ENCODE measurements at places on chromosomes 16 and 17. TPM values are rescaled to one million over a fixed set of nuclear protein-coding genes. Genes with fewer than 3 reads are reported as not detected.

DNA sequence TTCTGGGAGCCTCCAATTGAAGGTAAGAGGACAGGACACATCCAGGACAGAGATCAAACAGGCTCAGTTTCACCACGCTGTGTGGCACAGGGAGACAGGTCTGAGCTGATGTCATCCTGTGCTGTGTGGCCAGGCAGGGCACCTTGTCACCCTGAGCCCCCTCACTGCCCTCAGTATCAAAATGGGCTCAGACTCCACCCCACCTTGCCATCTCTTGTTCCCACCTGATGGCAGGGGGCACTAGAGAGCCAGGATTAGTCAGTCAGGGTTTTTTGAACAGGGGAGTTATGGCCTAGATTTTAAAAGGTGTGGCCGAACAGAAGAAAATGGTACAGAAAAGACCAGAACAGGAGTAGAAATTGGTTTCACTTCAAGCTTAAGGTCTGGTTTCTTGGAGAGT, 2.6 kb downstream of the KAT2A start:
- no peak for DNase-seq

- DNase-seq = peak; percentile 83
These were observed 331.3 kb downstream of the SEC14L1 start for GRCh38 chr17:77471984-77472461.

GRCh38 chr16:58038219-58038641, 12.7 kb downstream of the MMP15 start:
- no peak for DNase-seq

DNA sequence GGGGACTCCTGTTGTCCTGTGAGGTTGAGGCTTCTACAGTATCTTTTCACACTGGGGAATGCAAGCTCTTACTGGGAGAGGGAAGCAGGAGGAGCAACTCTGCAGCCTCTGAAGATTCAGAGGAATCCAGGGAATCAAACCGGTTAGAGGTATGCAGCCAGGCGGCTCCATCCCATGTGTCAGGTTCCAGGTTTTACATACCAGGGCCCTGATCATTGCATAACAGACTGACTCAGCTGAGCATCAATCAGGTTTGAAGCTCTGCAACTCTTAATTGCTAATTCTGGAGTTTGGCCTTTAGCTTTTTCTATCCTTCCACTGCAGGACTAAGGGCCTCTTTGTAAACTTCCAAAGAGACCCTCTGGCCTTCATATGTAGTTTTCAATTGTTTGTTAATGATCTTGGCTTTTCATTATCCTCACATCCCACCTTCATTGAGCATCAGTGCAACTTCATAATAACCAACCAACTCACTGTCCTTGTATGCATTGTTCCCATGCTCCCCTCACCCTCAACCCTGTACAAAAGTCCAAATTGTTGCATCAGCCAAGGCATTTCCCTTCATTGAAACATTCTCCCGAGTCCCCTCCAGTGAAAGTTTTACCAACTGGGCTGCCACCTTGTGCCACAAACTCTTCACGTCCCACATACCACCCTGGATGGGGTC, 59.7 kb upstream of the DHX40 start:
- DNase-seq = no peak

DNA sequence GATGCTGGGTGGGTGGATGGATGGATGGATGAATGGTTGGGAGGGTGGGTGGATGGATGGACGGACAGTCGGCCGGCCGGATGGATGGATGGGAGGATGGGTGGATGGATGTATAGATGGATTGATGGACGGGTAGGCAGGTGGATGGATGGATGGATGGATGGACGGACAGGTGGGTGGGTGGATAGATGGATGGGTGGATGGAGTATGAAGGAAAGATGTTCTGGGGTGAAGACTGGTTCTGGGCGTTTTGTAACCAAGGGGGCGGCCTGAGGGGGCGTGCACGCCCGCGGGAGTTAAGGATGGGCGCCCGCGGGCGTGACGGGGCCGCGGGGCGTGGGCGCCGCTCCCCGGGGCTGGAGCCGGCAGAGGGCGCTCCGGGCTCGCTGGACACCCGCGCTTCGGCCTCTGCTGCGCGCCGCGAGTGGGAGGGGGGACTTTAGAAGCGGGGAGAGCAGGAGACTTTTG, at the start of gene NECAB2:
TSS of gene NECAB2 (plus strand) at position 407 of the 468 bp plus-strand sequence. CDS start 405 bp downstream, outside the sequence.
- peak; percentile 29 for DNase-seq

DNA sequence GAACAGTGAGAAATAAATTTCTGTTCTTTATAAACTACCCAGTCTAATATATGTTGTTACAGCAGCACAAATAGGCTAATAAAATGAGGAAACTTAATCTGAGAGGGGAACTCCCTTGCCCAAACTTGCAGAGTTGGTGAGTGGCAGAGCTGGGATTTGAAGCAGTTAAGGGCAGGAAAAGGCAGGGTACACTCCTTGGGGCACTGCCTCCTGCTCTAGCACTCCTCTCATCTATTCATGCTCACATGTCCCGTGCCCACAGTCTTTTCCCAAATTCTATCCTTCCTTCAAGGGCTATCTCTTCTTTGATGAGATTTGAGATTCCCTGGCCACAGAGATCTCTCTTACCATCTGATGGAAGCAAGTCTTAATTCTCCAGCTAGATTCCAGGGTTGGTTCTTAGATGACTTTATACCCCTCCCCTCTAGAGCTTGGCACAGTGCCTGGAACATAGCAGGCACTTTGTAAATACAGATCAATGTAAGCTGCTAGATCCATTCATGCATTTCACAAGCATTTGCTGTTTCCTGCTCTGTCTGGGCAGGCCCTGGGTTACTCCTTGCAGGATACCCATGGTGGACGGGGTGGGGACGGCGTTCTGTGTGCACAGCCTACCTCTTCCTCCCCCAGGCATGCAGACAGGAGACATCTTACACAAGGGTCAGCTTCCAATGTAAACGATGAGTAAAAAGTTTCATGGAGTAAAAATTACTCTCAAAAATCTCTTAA, 39.2 kb upstream of the ABCC12 start:
- DNase-seq = peak; percentile 3

DNA sequence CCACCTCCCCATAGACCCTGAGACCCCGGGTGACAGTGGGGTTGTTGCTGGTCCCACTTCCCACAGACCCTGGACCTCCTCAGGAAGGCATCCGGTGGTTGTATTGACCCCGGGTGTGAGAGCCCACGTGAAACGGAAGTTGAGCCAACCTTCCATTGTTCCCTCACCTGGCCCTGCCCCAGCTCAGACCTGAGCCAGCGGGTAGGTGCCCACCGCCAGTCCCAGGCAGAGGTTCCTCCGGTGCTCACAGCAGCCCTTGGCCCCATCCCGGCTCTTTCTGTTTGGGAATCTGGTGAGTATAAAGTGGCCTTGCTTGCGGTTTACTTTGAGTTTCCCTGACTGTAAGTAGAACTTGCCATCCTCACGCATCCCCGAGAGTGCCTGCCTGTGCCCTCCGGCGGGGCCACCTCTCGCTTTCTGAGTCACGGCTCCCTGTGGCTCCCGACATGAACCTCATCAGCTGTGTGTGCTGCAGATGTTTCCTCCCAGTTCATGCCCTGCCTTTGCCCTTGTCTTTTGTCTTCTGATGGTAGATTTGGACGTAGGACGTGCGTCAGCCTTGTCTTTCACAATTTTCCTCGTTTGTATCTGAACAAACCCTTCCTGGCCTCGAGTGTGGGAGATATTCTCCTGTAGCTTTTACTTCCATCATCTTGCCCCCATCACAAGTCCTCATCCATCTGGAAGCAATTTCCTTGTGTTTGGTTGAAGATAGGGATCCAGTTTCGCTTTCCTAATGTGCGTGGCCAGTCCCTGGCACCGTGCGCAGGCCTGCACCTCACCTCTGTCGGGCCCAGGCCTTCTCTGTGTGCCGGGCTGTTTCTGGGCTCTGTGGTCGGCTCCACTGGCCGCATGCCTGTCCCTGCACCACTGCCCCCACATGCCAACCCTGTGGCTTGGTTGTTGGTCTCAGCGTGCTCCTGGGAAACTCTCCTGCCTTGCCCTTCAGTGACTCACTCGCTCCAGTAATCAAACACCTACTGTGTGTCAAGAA, 76.0 kb downstream of the METRNL start:
- DNase-seq = peak; percentile 94

GRCh38 chr17:4006165-4006589, 41.9 kb upstream of the ATP2A3 start:
- no peak for DNase-seq

DNA sequence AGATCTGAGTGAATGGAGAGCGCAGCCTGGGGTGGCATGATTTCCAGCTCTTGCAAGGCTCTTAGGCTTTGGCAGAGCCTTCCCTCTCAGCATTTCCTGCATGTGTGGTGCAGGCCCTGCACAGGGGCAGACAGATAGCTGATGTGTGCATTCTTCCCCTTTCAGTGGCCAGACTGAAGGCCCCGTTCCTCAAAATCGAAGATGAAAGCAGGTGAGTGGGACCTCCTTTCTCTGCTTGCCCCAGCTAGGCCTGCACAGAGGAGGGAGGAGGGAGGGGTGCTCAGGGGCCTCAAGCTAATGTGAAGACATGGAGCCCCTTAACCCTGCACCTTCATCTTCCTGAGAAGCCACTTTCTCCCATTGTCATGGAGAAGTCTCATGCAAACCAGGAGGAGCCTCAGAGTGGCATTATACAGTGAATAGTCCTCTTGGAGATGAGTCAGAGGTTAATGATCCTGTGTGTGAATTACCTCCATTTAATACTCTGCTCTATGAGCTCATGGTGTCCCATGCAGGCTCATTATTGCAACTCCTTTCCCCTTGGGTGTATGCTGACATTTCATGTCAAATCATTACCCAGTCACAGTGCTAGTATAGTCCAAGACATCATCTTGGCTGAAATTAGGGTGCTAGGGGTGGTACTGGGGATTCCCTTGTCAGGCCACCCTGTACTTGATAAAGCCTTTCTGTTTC, 20.4 kb upstream of the ADAM11 start:
- no peak for DNase-seq

DNA sequence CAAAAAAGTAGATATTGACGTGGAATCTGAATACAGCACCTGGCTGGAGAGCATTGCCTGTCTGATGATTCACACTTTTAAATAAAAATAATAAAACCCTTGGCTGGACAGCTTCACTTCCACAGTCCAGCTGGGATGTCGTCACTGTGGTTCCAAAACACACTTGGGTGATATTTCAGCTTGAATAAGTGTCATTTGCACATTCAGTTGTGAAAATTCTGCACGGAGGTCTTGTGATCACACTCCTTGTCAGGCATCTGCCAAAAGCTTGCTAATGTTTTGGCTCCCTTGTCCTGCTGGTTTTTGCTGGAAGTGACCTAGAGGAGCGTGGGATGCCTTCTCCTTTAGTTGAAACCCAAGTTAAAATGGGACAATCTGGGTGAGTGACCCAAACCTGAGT, 60.7 kb downstream of the PCTP start:
- DNase-seq = peak; percentile 33

DNA sequence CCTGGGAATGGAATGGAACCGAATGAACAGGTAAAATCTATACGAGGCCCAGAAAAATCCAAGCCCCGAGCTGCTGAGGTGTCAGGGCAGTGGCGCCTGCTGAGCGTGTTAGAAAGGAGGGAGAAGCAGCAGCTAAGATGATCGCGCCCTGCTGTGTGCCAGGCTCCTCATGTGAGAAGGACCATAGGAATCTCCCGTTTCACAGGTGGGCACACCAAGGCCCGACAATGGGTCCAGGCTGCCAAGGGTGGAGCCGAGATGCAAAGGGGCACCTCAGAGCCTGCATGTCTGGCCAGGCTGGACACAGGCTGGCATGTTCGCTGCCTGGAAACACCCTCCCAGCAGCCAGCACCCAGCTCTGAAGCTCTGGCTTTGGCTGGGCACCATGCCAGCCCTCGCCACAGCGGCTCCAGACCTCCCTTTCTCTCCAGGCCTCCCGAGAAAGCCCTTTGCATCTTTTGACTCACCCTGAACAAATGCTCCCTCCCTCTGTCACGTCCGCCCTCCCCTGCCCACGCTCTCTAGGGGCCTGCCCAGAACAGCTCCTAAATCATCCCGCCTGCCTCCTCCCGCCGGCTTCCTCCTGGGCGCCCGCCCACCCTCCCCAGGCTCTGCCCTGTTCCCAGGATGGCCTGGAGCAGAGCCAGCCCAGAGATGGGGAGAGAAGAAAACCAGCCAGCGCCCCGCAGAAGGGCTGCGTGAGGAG, 217.8 kb upstream of the GSE1 start:
- peak; percentile 96 for DNase-seq

GRCh38 chr17:49589577-49589927, 13.9 kb downstream of the NXPH3 start:
- DNase-seq = no peak

- DNase-seq = no peak
These were observed 4.7 kb downstream of the IGSF6 start for GRCh38 chr16:21647562-21648164.

DNA sequence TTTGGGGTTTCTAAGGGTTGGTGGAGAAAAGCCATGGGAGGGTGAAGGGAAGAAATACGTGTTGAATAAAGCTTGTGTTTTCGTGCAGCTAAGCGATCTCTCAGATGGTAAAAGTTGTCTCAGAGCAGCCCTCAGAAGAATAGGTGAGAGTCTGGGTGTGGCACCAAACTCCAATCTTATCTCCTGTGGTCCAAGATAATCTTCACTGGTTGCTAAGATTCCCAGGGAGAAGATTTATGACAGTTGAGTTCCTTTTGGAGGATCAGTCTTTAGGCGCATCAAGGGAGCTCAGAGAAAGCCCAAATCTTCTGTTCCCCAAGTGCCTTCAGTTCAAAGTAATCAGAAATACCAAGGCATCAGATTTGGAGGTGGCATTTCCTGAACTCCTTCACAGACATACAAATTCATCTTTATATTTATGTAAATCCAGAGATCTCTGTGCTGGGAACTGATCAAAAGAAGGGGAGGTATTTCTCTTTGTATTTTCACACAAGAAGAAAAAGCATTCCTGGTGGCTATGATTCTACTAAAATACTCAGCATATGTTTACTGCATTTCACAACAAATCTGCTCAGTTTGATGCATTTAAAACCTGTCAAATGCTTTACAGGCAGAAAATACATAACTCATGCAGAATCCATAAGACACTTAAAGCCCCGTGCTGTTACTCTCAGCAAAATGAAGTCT, 102.9 kb downstream of the ABCC12 start:
- no peak for DNase-seq

DNA sequence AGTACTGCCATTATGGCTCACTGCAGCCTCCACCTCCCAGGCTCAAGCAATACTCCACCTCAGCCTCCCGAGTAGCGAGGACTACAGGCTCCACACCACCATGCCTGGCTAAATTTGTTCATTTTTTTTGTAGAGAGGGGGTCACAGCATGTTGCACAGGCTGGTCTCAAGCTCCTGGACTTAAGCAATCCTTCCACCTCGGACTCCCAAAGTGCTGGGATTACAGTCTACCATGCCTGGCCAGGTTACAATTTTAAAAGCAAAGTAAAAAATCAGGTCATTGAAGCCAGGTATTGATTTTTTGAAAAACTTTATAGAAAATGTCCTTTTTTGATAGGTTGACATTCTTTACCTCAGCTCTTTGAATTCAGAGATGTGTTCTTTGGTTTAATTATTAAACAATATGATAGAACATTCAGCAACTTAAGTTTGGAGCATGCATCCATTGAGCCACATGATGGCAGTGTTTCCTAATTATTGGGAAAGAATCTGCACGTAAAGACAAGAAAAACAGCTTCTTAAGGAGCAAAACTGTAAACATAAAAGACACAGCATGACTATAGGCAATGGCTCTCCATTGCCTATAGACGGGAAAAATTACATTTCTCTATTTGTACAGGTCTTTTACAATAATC, 1.7 kb upstream of the SLC16A11 start:
- DNase-seq = no peak

Gene SDR42E2
- total RNA-seq = not detected

Gene ZSWIM7
- total RNA-seq = 11.5 TPM

Gene USP43
- total RNA-seq = 2.7 TPM

Gene TUBB3
- 1,289 TPM for total RNA-seq

Gene MKS1
- 27.4 TPM for total RNA-seq

Gene C16orf96
- not detected for total RNA-seq

Gene CEMP1
- not detected for total RNA-seq

Gene CISD3
- total RNA-seq = 7.7 TPM

Gene KRT31
- not detected for total RNA-seq
